ENCODE measurements at places on chromosomes 7 and 10.

DNA sequence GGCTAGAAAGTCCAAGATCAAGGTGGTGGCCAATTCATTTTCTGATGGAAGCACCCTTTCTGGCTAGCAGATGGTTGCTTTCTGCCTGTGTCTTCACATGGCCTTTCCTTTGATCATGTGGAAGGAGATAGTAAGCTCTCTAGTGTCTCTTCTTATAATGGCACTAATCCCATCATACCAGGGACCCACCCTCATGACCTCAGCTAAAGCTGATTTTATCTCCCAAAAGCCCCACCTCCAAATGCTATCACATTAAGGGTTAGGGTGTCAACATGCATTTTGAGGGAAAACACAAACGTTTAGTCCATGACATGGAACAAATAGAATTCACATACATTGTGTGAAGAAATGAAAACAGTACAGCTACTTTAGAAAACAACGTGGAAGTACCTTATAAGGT, 100.0 kb downstream of the VPS50 start:
- DNase-seq = no peak
- no peak overlapping the region for H3K4me3 ChIP-seq
- peaks cover 16% of the 10 kb centered on the region for H3K36me3 ChIP-seq

DNA sequence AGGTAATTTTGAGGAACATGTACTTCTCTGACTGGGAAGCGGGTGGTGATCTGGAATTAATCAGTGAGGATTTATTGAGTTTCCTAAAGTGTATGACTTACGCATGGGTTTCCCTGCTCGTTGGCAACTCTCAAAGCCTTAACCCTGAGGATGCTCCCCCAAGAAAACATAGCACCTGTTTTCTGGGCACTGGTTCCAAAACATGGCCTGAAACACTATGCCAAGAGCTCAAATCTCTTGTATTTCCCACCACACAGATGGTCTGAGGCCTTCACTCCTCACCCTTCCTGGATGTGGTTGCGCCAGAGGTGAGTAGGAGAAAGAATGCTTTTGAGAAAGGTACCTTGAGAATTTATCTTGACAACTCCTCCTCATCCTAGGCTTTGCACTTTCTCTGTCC, 250.4 kb downstream of the FZD1 start:
- H3K27ac ChIP-seq = no peak overlapping the region
- no peaks in the 10 kb centered on the region for H3K4me1 ChIP-seq
- no peak for DNase-seq

DNA sequence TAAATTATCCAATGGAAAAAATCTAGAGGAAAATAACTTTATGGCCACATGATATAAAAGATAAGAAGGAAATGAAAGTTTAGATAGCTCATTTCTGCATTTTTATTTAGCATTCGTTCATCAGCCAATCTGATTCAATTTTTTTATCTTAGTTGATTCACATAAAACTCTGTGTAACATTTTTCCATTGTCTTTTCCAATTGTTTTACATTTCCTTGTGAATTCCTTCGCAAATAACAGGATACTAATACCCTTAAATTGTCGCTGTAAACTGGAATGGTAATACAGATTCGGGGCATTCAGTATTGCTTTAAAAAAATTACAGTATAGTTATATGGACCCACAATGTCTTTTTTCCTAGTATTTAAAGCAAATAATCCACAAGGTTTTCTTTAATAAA, 136.4 kb downstream of the CUBN start:
- peaks cover 3% of the 10 kb centered on the region for H3K4me1 ChIP-seq
- no peak overlapping the region for H3K4me3 ChIP-seq
- no peaks in the 10 kb centered on the region for H3K36me3 ChIP-seq
- no peak overlapping the region for H3K27ac ChIP-seq
- DNase-seq = no peak
- peaks cover 5% of the 10 kb centered on the region for H3K27me3 ChIP-seq

DNA sequence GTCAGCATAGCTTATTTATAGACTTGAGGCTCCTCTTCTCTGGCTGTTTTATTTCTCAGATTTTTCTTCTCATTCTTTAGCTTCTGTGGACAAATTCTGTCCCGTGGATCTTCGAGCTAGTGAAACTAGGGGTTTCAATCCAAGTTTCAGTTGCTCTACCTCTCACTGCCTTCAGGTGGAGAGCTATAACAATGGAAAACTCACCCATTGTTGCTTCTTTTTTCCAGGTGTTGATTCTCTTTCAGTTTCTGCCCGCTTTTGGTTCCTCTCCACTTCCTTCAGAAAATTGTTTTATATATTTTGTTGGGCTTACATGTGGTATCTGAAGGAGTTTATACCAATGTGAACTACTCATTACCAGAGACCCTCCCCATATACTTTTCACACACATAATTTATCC, 266.1 kb downstream of the TCF7L2 start:
- peaks cover 2% of the 10 kb centered on the region for H3K27me3 ChIP-seq
- DNase-seq = no peak
- H3K4me3 ChIP-seq = no peak overlapping the region

DNA sequence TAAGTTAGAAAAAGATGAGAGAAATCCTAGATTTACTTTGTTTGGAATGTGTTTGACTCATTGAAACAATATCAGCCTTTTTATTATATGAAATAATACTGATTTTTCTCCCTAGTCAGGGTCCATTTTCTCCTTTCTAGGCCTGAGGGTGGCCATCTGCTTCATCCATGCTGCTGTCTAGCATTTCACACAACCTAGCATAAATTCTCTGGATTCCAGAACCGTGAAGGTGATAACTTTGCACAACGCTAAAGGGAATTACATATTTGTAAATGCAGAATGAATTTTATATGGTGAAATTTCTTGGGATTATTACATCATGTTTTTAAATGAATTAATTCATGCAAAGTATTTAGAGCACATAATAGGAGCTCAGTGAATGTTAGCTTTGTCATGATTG, 505.1 kb downstream of the INHBA start:
- no peak overlapping the region for H3K27ac ChIP-seq
- no peak for DNase-seq
- no peaks in the 10 kb centered on the region for H3K4me1 ChIP-seq
- H3K36me3 ChIP-seq = no peaks in the 10 kb centered on the region

DNA sequence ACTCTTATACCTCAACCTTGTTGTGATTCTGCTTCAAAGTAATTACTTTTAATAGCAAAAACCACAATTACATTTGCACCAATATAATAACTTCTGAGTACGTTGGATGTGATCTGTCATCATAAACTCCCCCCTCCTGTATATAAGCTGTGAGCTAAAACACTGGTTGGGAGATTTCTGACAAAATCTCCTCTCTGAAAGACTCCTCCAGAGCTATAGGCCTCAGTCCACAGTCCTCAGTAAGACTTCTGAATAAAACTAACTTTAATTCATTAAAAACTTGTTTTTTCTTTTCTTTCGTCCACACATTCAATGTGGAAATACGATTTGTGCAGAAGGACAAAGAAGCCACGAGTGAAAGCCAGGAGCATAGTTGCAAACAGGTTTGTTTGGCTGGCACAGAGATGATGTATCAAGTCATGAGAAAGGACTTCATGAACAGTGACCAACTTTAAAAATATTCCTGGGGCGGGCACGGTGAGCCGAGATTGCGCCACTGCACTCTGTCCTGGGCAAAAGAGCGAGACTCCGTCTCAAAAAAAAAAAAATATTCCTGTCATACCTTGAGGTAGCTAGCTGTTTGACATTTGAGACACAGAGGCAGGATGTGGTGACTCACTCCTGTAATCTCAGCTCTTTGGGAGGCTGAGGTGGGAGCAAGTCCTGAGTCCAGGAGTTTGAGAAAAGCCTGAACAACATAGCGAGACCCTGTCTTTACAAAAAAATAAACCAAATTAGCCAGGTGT, 91.1 kb upstream of the ARHGAP21 start:
- no peak overlapping the region for H3K27ac ChIP-seq
- H3K27me3 ChIP-seq = peaks cover 2% of the 10 kb centered on the region
- H3K4me1 ChIP-seq = no peaks in the 10 kb centered on the region
- H3K36me3 ChIP-seq = peaks cover 2% of the 10 kb centered on the region
- no peak for DNase-seq

DNA sequence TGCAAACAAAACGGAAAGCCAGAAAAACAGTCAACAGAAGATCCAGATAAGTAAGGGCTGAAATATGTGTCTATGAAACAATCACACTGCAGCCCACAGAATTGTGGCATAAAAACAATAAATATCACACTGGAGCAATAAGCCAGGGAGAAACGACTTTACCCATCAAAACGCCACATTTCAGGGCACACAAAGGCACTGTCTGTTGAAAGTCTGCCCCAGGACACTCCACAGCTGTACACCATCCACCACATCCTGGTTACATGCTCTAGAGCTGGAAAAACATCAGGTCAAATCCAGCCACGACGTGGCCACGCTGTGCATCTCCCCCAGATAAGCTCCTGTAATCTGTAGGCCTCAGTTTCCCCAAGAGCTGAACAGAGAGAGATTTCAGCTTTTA, 88.7 kb downstream of the COBL start:
- no peaks in the 10 kb centered on the region for H3K36me3 ChIP-seq
- no peak for DNase-seq
- H3K27ac ChIP-seq = no peak overlapping the region

DNA sequence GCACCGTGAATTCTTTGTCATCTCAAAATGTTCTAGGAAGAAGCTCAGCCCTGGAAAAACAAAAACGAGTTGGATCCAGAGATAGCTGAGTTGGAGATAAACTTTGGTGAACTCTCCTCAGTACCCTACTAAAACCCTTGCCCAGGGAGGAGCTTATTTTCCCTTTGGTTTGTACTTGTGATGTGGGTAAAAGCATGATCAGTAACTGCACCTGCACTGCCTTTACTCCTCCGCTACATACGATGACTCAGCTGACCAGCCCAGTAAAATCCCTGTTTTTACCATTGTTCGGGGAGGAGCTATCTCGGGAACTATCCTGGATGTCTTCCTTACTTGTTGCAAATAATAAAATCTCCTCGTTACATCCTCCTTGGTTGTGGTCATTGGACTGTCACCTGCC, 359.3 kb downstream of the SH2D4B start:
- H3K4me3 ChIP-seq = no peak overlapping the region
- H3K27me3 ChIP-seq = no peaks in the 10 kb centered on the region
- no peak overlapping the region for H3K27ac ChIP-seq
- H3K4me1 ChIP-seq = no peaks in the 10 kb centered on the region
- no peak for DNase-seq
- H3K36me3 ChIP-seq = no peaks in the 10 kb centered on the region

GRCh38 chr7:128920913-128921582, 10.5 kb upstream of the KCP start:
- no peak overlapping the region for H3K27ac ChIP-seq
- H3K4me1 ChIP-seq = peaks cover 6% of the 10 kb centered on the region
- no peaks in the 10 kb centered on the region for H3K36me3 ChIP-seq
- no peak overlapping the region for H3K4me3 ChIP-seq
- no peak for DNase-seq
- H3K27me3 ChIP-seq = peaks cover 2% of the 10 kb centered on the region

GRCh38 chr10:64867501-64867962, 1346.3 kb downstream of the REEP3 start:
- H3K4me1 ChIP-seq = no peaks in the 10 kb centered on the region
- DNase-seq = no peak
- H3K27me3 ChIP-seq = no peaks in the 10 kb centered on the region
- no peak overlapping the region for H3K27ac ChIP-seq

GRCh38 chr7:130397758-130398073, 17.4 kb downstream of the CPA1 start:
- peaks cover 4% of the 10 kb centered on the region for H3K4me1 ChIP-seq
- H3K4me3 ChIP-seq = no peak overlapping the region
- no peak overlapping the region for H3K27ac ChIP-seq
- DNase-seq = no peak
- H3K36me3 ChIP-seq = peaks cover 7% of the 10 kb centered on the region
- no peaks in the 10 kb centered on the region for H3K27me3 ChIP-seq

GRCh38 chr10:49689882-49690510, 10.5 kb downstream of the C10orf53 start:
- H3K4me1 ChIP-seq = peaks cover 2% of the 10 kb centered on the region

DNA sequence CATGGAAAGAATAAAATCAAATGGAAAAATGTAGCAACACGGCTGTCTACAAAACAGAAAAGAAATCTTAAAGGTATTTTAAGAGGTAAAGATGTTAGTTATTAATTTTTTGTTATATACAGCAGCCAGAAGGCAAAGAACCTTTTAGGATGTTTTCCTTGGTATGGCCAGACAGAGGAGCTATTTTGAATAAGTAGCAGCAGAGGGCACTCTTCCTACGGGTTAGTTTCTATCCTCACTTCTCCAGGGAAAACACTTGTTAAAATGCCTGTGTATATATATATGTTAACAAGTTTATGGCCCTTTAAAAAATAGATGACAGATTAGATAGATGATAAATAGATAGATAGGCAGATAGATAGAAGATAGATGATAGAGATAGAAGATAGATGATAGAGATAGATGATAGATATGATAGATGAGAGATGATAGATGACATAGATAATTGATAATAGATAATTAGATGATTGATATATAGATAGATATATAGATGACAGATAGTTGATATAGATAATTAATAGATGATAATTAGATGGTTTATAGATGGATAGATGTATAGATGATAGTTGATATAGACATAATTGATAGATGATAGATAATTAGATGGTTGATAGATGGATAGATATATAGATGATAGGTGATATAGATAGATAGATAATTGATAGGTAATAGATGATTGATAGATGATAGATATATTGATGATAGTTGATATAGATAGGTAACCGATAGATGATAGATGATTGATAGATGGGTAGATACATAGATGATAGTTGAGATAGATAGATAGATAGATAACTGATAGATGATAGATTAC, 57.8 kb upstream of the WIPF3 start:
- no peak overlapping the region for H3K4me3 ChIP-seq
- H3K27me3 ChIP-seq = peaks cover 4% of the 10 kb centered on the region
- no peak for DNase-seq
- H3K36me3 ChIP-seq = no peaks in the 10 kb centered on the region

DNA sequence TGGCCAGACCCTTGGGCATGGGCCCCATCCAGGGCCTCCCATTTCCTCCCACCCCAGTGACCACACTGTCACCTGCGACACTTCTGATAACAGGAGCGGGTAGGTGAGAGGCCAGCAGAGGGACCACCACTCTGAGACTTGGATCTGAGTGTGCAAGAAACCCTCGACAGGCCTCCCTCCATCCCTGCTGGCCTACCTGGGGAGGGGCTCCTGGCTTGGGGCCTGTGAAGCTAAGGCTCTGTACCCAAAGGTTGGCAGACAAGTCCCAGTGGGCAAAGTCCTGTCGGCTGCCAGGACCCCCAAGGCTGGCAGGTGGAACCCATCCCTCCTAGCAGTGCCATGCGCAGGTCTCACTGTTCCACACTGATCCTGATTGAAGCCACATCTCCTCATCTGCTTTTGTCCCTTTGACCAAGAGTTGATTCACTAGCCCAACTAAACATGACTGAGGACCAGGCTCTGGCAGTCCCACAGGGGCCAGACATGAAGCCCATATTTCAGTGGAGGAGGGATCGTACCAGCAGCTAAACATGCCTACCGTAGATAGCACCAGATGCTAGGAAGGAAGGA, 1.2 kb upstream of the PGAM2 start:
- H3K4me1 ChIP-seq = peaks cover 46% of the 10 kb centered on the region
- peaks cover 7% of the 10 kb centered on the region for H3K36me3 ChIP-seq
- DNase-seq = no peak
- H3K27ac ChIP-seq = no peak overlapping the region
- no peak overlapping the region for H3K4me3 ChIP-seq

All from memory B cell (primary cell).